ENCODE measurements at places on chromosomes 7 and 10. TPM values are rescaled to one million over a fixed set of nuclear protein-coding genes. Genes with fewer than 3 reads are reported as not detected.

DNA sequence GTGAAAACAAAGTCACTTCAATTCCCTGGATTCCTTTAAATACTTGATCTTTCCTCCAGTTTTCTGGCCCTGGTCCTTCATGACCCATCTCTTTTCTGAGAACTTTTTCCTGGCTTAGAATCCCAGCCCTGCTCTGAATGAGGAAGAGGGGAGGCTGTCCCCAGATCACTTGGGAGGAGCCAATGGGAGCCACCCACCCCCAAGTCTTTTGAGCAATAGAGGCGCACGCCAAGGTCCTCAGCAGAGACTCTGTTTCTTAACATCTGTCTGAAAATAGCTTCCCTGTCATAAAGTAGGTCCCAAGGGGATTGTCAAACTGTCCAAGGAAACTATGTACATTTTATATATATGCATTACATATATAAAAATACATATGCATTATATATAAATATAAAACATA is 126.8 kb downstream of the ADRA2A start:
- H3K36me3 ChIP-seq, result no peaks in the 10 kb centered on the region
- peaks cover 2% of the 10 kb centered on the region for H3K27me3 ChIP-seq
- H3K27ac ChIP-seq, result no peak overlapping the region
- no peak for DNase-seq

DNA sequence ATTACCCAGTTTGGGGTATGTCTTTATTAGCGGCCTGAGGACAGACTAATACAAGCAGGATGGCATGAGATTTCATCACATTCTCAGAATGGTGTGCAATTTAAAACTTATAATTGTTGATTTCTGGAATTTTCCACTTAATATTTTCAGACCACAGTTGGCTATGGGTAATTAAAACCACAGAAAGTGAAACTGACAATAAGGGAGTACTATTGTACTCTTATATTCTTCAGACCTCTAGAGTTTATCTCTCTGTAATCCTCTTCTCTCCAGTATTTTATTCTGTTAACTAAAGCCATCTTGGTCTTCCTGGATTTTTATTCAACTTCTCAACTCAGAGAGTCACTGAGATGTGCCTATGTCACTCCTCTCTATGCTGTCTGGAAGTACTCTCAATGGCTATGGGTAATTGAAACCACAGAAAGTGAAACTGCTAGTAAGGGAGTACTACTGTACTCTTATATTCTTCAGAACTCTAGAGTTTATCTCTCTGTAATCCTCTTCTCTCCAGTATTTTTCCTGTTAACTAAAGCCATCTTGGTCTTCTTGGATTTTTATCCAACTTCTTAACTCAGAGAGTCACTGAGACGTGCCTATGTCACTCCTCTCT is 118.3 kb downstream of the PPP1R17 start:
- H3K4me1 ChIP-seq, result no peaks in the 10 kb centered on the region
- H3K27ac ChIP-seq, result no peak overlapping the region
- H3K27me3 ChIP-seq, result no peaks in the 10 kb centered on the region
- no peak for DNase-seq

DNA sequence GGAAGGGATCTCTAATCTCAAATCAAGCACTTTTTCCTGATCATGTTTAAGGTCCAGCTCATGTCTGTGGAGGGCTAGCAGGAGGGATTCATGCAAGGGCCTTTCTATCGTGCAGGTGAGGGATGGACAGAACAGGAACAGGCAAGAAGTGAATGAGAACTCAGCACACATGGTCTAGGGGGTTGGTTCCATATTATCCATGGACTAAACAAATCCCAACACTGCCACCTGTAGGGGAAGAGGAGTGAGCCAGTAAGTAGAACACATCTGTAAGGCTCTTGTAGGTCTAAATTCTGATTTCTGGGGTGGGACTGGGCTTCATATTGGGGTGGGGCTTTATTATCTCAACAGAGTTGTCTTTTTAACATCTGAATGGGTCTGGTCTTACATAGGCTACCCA is 138.0 kb upstream of the TARP start:
- no peaks in the 10 kb centered on the region for H3K36me3 ChIP-seq
- H3K4me3 ChIP-seq, result no peak overlapping the region
- H3K27me3 ChIP-seq, result no peaks in the 10 kb centered on the region
- no peak for DNase-seq

DNA sequence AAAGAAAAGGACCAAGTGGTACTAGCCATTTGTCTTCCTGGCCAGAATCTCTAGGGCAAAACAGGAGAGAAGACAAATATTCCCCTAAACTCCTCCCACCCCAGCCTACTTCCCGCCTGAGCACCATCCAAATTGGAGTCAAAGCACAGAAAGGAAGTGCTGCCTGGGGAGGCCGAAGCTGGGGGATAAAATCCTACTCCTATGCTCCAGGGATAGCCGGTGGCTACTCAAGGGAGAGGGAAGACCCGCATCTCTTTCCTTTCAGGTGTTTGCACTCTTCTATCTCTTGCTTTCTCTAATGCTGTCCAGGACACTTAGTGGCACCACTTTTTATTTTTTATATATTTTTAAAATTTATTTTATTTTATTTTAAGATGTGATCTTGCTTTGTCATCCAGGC is 7.1 kb upstream of the DUSP5 start:
- no peak for DNase-seq
- no peak overlapping the region for H3K4me3 ChIP-seq
- no peak overlapping the region for H3K27ac ChIP-seq
- H3K27me3 ChIP-seq, result no peaks in the 10 kb centered on the region
- H3K36me3 ChIP-seq, result no peaks in the 10 kb centered on the region
- H3K4me1 ChIP-seq, result peaks cover 2% of the 10 kb centered on the region

DNA sequence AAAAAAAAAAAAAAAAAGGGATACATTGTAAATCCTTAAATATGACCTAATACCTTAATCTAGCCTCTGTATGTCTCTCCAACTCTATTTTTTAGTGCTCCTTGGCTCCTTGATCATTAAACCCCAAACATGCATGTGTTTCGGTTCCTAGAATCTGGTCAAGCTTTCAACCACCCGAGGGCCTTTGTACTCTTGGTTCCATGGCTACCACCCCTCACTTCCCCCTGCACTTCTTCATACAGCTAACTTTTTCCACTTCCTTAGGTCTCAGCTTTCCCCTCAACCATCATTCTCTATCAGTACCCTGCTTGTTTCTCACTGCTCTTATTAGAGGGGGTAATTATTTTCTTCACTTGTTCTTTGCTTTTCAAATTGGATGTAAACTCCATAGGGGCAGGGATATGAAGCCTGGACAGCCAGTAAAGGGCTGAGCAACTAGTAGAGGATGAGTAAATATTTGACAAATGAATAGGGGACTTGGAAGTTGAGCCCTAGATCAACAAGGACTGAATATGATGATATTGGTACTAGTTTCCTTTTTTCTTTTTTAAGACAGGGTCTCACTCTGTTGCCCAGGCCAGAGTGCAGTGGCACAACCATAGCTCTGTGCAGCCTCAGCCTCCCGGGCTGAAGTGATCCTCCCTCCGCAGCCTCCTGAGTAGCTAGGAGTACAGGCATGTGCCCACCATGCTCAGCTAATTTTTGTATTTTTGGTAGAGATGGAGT is 4.3 kb upstream of the GDI2 start:
- H3K4me3 ChIP-seq, result no peak overlapping the region
- H3K27ac ChIP-seq, result no peak overlapping the region
- peaks cover 25% of the 10 kb centered on the region for H3K4me1 ChIP-seq
- DNase-seq, result no peak

The NEUROG3 gene
- total RNA-seq, result not detected

GRCh38 chr7:97119747-97120146 is 2.2 kb downstream of the SDHAF3 start:
- H3K27ac ChIP-seq, result no peak overlapping the region
- no peaks in the 10 kb centered on the region for H3K36me3 ChIP-seq
- DNase-seq, result no peak
- H3K27me3 ChIP-seq, result no peaks in the 10 kb centered on the region
- no peak overlapping the region for H3K4me3 ChIP-seq
- peaks cover 10% of the 10 kb centered on the region for H3K4me1 ChIP-seq

The UPK3B gene
- total RNA-seq, result 2.6 TPM

The TMEM236 gene
- total RNA-seq, result 0.05 TPM

- DNase-seq, result no peak
- no peak overlapping the region for H3K27ac ChIP-seq
- H3K36me3 ChIP-seq, result no peaks in the 10 kb centered on the region
- no peaks in the 10 kb centered on the region for H3K4me1 ChIP-seq
Observed at GRCh38 chr7:95229301-95229700, 95.0 kb downstream of the PON1 start.

DNA sequence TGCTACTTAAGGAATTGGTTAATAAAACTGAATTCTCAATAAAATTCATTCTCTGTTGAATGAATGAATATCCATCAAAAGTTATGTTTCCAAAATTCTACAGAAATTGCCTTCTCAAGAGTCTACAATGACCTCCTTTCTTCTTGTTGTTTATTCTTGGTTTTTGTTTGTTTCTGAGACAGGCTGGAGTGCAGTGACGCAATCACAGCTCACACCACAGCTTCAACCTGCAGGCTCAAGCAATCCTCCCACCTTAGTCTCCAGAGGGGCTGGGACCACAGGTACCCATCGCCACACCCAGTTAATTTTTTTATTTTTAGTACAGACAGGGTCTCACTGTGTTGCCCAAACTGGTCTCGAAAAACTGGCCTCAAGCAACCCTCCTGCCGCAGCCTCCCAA is 97.6 kb downstream of the LMBR1 start:
- H3K27me3 ChIP-seq, result no peaks in the 10 kb centered on the region
- H3K4me1 ChIP-seq, result no peaks in the 10 kb centered on the region
- no peak for DNase-seq

The TAS2R38 gene
- not detected for total RNA-seq

- no peak for DNase-seq
- no peaks in the 10 kb centered on the region for H3K27me3 ChIP-seq
- H3K4me3 ChIP-seq, result no peak overlapping the region
- no peaks in the 10 kb centered on the region for H3K4me1 ChIP-seq
- H3K36me3 ChIP-seq, result no peaks in the 10 kb centered on the region
Observed at GRCh38 chr10:88205842-88206446, 342.5 kb downstream of the PTEN start.

GRCh38 chr10:72109636-72110157 is 21.3 kb upstream of the SPOCK2 start:
- peak; percentile 49 for DNase-seq
- no peaks in the 10 kb centered on the region for H3K27me3 ChIP-seq
- no peaks in the 10 kb centered on the region for H3K36me3 ChIP-seq
- H3K4me3 ChIP-seq, result peak overlapping the region; percentile 23

DNA sequence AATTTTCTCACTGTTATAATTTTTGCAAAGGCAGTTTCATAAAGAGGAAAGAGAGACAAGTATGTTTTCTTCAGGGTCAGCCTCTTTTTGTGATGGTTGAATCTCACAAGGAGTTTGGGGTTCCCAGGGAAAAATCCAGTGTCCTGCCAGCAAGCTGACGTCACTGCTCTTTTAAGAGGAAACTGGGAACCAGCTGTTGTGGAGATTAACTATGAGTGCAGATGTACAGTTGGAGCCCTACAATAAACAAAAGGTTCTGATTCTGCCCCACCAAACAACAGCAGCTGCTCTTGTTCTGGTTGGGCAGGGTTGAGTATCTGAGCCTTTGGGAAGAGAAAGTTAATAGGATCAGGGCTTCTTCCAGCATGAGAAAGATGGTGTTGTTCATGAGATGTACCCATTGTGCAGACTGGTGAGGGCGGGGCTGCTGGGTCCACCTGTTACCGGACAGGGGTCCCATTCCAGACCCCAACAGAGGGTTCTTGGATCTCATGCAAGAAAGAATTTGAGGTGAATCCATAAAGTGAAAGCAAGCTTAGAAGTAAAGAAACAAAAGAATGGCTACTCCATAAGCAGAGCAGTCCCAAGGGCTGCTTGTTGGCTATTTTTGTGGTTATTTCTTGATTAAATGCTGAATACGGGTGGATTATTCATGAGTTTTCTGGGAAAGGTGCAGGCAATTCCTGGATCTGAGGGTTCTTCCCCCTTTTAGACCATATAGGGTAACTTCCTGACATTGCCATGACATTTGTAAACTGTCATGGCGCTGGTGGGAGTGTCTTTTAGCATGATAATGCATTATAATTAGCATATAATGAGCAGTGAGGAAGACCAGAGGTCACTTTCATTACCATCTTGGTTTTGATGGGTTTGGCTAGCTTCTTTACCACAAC is 12.5 kb downstream of the PRF1 start:
- H3K36me3 ChIP-seq, result no peaks in the 10 kb centered on the region
- no peak overlapping the region for H3K27ac ChIP-seq
- no peak for DNase-seq
- no peaks in the 10 kb centered on the region for H3K27me3 ChIP-seq
- no peak overlapping the region for H3K4me3 ChIP-seq

- no peaks in the 10 kb centered on the region for H3K4me1 ChIP-seq
- no peak overlapping the region for H3K27ac ChIP-seq
- no peak overlapping the region for H3K4me3 ChIP-seq
- DNase-seq, result no peak
Observed at GRCh38 chr10:47331491-47331890, 9.2 kb downstream of the GDF2 start.

- no peak overlapping the region for H3K27ac ChIP-seq
- H3K36me3 ChIP-seq, result no peaks in the 10 kb centered on the region
- peaks cover 11% of the 10 kb centered on the region for H3K4me1 ChIP-seq
- no peak for DNase-seq
Observed at GRCh38 chr7:21850531-21851285, 95.0 kb downstream of the CDCA7L start.

The ATOH7 gene
- not detected for total RNA-seq

The ARMC3 gene
- not detected for total RNA-seq

DNA sequence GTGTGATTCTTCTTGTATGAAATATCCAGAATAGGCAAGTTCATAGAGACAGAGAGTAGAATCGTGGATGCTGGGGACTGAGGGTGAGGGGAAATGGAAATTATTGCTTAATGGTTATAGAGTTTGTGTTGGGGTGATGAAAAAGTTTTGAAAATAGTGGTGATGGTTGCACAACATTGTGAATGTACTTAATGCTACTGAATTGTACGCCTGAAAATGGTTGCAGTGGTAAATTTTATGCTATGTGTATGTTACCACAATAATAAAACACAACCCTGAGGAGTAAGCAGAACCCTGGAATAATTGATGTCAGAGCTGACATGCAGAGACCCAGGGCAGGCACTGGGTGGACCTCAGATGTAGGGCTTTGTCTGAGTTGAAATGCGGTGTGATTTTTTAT is 57.6 kb downstream of the TACR2 start:
- H3K4me3 ChIP-seq, result no peak overlapping the region
- H3K4me1 ChIP-seq, result peaks cover 57% of the 10 kb centered on the region
- H3K36me3 ChIP-seq, result peaks cover 27% of the 10 kb centered on the region
- H3K27me3 ChIP-seq, result no peaks in the 10 kb centered on the region

- H3K27ac ChIP-seq, result no peak overlapping the region
- DNase-seq, result no peak
- peak overlapping the region; percentile 14 for H3K4me3 ChIP-seq
- H3K27me3 ChIP-seq, result peaks cover 20% of the 10 kb centered on the region
Observed at GRCh38 chr10:93062514-93063143, 2.0 kb downstream of the CYP26C1 start.

The GBX1 gene
- not detected for total RNA-seq

The FAM25C gene
- total RNA-seq, result not detected

Data from CD4-positive, alpha-beta T cell (primary cell).